ENCODE measurements at places on chromosomes 3 and 15.

- no peak for DNase-seq
Observed at GRCh38 chr3:122681284-122681973, 790 bp downstream of the PARP14 start.

DNA sequence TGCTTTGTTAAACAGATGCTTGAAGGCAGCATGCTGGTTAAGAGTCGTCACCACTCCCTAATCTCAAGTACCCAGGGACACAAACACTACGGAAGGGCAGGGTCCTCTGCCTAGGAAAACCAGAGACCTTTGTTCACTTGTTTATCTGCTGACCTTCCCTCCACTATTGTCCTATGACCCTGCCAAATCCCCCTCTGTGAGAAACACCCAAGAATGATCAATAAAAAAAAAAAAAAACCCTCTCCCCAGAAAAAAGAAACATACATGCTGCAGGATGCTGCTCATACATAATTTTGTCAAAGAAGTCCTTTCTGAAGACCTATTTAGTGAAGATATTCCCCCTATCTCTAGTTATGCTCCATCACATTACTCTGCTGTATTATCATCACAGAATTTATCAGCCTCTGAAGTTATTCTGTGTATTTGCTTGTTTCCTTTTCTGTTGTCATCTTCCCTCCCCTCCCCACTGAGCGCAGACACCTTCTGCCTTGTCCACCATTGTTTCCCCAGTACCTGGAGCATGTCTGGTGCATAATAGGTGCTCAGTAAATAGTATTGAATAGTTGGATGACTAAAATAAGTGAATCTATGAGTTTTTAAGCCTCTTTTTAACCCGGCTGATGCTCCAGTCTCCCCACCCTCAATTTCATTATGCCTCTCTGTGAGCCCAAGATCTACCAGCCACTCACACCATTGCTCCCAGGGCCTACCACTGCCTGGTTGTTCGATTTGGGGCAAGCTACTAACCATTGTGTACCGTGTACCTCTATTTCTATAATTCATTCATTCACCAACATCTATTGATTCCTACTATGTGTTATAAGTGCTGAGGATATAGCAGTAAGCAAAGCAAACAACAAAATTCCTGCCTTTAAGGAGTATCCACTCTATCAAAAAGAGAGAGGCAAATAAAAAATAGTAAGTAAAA is 4.0 kb upstream of the TM4SF1 start:
- DNase-seq = no peak

DNA sequence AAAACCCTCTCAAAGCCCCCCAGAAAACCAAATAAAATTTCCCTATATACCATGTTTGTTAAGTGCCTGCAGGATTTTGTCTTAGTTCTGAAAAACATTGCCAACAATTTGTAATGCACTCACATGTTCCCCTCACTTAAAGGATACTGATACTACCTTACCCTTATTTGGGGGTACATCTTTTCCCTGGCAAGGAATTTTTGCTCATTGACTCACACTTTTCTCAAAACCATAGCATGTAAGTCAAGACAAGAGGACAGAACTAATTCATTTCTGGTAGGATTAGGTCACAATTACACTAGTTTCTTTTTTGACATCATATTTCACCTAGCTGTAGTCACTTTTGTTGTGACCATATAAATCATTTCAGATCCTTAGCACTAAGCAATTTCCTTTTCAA is 222.2 kb downstream of the THRB start:
- DNase-seq = no peak

GRCh38 chr3:116728454-116728853 is 18.9 kb downstream of the TUSC7 start:
- no peak for DNase-seq

- DNase-seq = no peak
Observed at GRCh38 chr15:79778378-79778990, 118.3 kb downstream of the MTHFS start.

GRCh38 chr3:126441256-126441880 is 34.3 kb downstream of the ZXDC start:
- DNase-seq = no peak

- DNase-seq = peak; percentile 46
Observed at GRCh38 chr15:95025924-95026728, 794.8 kb downstream of the MCTP2 start.

GRCh38 chr15:101635944-101636727 is 16.0 kb downstream of the TM2D3 start:
- no peak for DNase-seq
